ENCODE measurements at places on chromosomes 5 and 9. TPM values are rescaled to one million over a fixed set of nuclear protein-coding genes. Genes with fewer than 3 reads are reported as not detected.

DNA sequence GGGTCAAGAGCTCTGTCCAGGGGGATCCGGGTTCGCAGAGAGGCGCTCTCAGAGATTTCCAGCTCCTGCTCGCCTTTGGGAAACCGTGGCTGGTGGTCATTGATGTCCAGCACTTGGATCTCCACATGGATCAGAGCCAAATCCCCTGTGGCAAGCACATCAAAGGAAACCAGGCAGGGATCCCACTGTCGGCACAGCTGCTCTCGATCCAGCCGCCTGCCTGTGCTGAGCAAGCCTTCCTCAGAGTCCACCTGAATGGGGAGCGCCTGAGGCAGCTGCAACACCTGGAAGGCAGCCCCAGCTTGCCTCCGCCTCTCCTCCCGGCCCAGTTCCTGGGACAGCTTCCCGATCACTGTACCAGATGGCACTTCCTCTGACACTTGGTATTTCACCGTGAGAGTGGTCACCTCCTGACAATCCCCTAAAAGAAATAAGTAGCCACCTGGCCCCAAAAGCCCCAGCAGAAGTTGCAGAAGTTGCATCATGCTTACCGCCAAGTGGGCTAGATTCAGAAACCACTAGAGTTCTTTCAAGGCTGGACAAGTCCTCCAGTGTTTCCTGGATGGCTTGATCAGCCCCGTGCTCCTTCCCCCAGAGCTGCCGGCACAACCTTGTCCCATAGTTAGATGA is 520 bp downstream of the PCDH12 start:
- no peak for DNase-seq

Gene KIF4B
- total RNA-seq, result 0.18 TPM

- DNase-seq, result no peak
Measured at GRCh38 chr9:111833941-111834340, 39.2 kb upstream of the SHOC1 start.

DNA sequence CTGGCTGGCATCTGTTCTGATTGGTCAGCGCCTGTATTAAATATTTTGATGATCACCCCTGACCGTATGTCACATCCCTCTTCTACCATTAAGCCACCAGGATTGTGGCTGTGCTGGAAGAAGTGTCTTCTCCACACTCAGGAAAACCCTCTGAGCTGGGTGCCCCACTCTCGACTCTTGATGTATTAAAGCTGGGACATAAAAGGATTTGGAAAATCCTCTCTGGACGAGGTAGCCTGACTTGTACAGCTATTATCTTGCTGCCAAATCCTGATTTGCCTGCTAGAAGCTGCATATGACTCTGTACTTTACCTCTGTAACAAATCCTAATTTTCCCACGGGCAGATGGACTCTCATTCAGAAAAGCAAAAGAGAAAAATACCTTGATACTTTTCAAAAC is 161.0 kb downstream of the SLC28A3 start:
- no peak for DNase-seq

- DNase-seq, result no peak
Measured at GRCh38 chr5:44332285-44332971, 56.8 kb downstream of the FGF10 start.

DNA sequence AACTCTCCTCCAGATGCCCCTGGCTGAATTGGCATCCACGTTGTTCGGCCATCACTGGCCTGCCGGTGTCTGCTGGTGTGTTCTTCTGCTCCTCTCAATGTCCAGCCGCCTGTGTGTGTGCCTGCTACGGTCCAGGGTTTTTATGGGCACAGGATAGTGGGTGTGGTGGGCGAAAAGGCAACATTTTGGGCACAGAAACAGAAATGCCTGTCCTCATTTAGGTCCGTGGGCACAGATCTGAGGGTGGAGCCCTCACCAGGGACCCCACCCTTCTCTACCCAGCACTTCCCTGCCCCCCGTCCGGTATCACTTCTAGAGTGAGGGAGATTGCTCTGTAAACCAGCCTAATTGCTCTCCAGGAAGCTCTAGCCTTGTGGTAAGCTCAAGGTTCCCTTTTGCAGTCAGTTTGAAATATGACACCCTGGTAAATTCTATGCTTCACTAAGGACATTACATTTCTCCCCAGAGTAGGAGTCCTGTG is 410.1 kb downstream of the MAT2B start:
- no peak for DNase-seq

- DNase-seq, result no peak
Measured at GRCh38 chr5:99019254-99019653, 90.4 kb upstream of the CHD1 start.

Gene B4GALT7
- total RNA-seq, result 16.2 TPM

Gene KCNT1
- total RNA-seq, result 3.2 TPM

DNA sequence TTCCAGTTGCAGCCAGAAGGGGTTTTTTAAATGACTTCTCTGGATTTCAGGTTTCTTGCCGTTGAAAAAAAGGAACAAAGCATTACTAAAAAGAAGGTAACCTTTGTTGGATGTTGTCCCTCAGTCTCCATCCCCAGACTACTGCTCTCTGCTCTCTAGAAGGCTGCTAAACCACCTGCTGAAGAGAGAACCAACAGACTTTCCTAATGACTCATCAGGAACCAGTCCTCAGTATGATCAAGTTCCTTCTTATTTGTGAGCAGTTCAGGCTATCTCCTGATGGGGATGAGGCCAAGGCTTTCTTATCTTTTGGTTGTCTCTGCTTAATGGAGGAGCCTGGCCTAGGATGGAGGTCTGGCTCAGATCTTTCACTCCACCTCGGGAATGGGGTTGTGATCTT is 4.1 kb downstream of the KIF4B start:
- no peak for DNase-seq

Measured in cerebellum (tissue), 4 donors.